ENCODE measurements at places on chromosomes 12 and 14.
A peak's percentile ranks its signal among the peaks of the same experiment; 100 is the strongest.

DNA sequence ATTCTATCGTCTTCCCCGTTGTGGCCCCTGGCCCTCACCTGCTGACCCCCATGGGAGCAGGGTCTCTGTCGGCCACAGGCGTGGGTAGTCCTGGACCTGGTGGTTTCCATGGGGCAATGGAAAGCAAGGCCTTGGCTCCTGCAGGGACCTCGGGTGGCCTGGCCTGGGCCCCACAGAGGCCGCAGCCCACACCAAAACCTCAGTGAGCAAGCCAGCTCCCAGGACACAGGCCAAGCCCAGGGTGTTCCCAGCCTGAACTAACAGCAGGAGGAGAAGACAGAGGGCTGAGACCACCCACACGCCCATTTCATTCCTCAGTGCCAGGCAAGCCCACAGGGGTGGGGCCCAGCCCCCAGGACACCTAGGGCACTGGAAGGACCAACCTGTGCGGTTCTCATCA is 16.9 kb downstream of the ABCB9 start:
- DNase-seq, result no peak

GRCh38 chr12:69978020-69978419 is 153.0 kb downstream of the MYRFL start:
- DNase-seq, result no peak

- no peak for DNase-seq
Measured at GRCh38 chr12:115758877-115759620, 518.4 kb downstream of the MED13L start.

DNA sequence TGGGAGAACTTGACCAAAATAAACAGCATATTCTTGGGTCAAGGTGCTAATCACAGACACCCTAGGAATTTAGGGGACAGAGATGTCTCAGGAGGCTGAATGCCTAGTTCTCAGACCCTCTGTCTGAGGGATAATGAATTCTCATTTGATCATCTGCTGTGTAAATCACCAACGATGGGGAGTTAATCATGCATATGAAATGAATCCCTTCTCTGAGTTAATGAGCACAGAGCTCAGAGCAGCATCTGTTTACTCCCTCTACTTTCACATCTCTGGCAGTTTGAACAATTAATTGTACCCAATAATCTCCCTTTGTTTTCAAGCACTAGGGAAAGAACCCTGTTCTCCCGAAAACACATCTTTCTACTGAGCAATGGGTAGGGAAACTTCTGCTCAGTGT is 129.4 kb upstream of the SRRM4 start:
- no peak for DNase-seq

GRCh38 chr14:68730811-68731425 is 61.9 kb downstream of the ZFP36L1 start:
- DNase-seq, result no peak

DNA sequence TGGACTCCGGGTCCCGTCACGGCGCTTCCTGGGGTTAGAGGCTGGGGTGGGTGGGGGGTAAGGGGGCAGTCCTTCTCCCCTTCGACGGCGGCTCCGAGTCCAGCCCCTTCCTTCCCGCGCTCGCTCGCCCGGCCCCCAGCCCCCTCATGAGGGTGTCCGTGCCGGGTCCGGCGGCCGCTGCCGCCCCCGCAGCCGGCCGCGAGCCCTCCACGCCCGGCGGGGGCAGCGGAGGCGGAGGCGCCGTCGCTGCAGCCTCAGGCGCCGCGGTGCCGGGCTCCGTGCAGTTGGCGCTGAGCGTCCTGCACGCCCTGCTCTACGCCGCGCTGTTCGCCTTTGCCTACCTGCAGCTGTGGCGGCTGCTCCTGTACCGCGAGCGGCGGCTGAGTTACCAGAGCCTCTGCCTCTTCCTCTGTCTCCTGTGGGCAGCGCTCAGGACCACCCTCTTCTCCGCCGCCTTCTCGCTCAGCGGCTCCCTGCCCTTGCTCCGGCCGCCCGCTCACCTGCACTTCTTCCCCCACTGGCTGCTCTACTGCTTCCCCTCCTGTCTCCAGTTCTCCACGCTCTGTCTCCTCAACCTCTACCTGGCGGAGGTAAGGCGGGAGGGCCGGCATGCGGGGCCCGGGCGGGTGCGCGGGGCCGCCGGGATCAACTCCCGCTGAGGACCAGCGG is 500 bp downstream of the GPR137C start:
- peak; percentile 27 for DNase-seq

GRCh38 chr12:90871726-90872096 is 83.3 kb downstream of the CCER1 start:
- DNase-seq, result no peak

DNA sequence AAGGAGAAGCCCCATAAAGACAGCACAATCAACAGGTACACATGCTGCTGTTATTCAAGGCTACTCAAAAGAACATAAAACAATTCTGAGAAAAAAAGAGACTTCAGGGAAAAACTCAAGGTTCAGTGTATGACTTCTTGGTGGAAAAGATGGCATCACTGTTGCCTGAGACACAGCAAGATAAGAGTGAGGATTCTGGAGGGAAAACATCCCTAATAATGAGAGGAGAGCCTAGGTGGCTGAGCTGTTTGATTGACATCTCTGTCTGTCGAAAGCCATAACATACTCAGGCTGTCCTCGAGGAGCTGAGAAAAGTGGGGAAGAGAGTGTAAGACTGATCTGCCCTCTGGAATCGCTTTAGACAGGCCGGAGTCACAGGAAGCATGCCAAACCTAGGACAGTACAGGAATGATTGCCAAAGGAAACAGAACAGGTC is 193.4 kb upstream of the AMIGO2 start:
- DNase-seq, result no peak

DNA sequence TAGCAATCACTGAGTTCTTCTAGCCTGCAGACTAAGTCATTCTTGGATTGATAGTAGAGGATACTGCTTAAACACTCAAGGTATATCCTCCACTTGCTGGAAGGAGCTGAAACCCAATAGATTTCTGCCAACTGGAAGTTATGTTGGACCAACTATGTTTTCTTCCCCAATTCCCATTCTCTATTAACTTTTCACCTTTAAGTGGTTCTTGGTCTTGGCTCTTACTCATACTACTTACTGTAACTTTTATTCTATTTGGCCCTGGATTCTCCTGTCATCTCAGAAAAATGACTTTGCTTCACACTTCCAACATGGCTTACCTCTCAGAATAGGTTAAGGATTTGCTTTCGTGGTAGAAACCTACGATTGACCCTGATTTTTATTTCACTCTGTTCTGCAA is 244.9 kb downstream of the ADAMTS20 start:
- DNase-seq, result no peak

- no peak for DNase-seq
Measured at GRCh38 chr14:55671641-55672040, 91.6 kb downstream of the KTN1 start.

GRCh38 chr12:12642916-12643315 is 31.2 kb downstream of the CREBL2 start:
- DNase-seq, result no peak

DNA sequence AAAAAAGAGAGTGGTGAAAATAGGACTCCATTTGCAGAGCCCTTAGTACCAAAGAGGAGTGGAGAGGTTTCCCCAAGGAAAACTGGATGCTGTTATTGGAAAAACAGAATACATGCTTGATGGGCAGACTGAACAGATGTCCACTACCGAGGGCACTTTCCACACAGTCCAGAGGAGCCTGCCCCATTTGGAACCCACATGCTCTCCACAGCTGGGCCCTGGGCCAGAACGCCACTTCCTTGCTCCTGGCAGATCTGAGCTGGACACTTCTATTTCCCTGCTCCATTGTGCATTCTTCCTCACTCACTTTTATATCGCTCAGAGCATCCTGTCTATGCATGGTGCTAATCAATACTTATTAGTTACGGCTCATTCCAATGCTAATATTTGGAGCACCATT is 249.9 kb downstream of the SLC15A4 start:
- no peak for DNase-seq

GRCh38 chr12:3636328-3636727 is 116.6 kb downstream of the CRACR2A start:
- no peak for DNase-seq

DNA sequence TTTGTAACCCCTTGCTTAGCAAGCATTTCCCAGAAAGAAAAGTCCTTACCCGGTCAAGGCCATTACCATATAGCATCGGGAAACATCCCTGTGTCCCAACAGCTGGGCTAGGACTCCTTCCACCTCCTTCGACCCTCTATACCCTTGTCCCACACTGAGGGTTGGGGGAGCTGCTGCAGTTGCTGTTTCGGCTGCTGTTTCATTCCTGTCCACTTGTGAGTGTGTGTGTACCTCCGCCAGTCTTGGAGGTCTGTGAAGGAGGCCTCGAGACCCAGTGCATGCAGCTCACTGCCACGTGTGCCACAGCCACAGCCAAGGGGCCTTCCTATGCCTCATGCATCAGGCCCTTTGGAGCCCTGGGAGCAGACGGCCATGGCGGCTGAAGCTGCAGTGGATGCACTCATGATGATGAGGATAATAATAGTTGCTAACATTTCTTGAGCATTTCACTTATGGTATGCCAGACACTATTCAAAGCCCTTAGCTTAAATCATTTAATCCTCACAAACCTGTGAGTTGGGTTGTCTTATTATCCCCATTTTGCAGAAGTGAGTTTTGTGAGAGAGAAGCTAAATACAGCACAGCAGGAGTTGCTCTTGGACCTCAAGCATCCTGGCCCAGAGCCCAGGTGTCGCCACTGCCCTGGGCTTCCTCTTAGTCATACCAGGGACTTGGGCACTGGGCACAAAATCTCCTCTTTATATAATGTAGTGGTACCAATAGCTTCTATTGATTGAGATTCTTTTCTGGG is 156.5 kb downstream of the PRKCH start:
- peak; percentile 24 for DNase-seq

DNA sequence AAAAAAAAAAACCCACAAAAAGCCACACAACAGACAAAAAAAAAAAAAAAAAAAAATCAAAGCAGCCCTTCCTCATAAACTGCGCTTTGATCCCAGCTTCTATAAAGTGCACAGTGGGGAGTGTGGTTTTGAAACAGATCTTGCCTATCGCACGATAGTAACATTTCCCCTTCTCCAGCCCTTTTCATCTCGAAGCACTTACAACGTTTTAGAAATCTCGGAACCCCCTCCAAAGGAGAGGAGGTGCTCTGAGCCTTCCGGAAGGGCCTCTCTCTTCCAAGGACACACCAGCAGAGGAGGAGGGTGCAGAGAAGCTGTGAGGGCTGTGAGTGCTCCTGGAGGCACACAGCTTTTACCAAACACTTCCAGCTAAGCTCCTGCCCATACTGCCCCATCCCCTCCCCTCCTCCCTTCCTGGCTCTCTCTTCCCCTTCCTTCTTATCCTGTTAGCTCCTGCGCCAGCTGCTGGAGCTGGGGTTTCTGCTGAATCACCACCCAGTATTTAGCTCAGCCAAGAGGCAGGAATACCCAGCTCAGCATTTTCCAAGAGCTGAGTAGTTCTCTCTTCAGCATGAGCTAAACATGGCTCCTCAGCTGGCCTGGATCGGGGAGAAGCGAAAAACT is 28.4 kb downstream of the SLC7A8 start:
- no peak for DNase-seq

DNA sequence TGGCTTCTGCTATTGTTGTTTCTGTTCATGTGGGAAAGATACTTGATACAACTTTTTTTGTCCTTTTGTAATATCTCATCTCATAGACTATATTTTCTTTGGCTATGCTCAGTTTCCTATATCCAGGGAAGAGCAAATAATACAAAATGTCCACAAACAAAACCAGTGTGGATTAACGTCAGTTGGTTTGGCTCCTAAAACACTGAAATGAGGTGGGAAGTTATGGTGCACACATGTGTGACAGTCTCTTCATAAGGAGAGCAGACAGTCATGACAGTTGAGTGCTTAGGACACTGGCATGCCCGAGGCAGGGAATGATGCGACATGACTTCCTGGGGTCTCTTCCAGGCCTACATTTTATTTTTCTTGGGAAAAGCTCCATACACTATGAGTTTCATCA is 27.5 kb downstream of the RHOJ start:
- DNase-seq, result no peak

DNA sequence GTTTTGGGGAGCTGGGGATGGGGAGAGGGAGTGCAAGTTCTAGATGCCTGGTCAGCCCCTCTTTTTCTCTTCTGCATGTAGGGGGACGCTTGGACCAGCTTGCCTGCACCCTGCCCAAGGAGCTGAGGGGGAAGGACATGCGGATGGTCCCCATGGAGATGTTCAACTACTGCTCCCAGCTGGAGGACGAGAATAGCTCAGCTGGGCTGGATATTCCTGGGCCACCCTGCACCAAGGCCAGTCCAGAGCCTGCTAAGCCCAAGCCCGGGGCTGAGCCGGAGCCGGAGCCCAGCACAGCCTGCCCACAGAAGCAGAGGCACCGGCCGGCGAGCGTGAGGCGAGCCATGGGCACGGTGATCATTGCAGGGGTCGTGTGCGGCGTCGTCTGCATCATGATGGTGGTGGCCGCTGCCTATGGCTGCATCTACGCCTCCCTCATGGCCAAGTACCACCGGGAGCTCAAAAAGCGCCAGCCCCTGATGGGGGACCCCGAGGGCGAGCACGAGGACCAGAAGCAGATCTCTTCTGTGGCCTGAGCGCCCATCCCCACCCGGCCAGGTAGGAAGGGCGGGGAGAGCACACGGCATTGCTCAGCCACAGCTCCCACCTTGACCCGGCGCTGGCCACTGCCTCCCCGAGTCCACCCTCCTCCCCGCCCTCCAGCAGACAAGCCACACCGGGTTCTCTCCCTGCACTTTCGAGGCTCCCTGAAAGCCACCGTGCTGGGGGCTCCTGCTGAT is 14.0 kb downstream of the LRTM2 start:
- no peak for DNase-seq

DNA sequence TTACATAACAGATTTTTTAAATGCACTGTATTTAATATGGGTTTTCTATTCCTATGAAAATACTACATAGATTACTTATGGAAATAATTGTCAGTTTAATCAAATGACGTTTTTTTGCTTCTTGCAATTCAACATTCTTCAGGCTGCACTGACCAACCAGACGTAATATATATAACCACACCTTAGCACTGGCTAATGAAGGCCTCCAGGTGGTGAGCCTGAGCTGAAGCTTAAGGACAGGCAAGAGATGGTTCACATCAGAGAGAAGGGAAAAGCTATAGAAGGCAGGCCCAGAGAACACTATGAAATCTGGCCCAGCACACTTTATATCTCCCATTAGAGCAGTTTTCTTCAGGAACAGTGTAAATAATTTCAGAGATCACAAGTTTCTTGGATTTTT is 2.8 kb upstream of the MDGA2 start:
- DNase-seq, result no peak

DNA sequence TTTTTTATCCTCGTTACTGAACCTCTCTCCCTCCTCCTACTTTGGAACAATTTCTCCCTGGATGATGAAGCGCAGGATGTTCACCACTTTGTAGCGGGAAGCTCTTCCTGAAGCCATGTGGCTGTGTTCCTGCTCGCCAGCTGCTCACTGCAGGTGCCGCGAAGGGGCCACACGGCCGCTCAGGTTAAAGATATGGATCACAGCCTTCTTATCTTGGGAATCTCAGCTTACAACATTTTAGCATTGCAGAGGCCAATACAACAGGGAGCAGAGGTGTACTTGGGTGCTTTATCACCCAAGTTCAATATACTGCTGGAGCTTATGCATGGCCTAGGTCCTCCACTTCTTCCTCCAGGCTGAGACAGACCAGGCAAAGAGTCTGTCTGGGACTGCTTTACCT is 201.2 kb upstream of the G2E3 start:
- no peak for DNase-seq

- no peak for DNase-seq
Measured at GRCh38 chr14:85958069-85958468, 428.1 kb downstream of the FLRT2 start.

GRCh38 chr12:10310926-10311720 is 3.5 kb downstream of the KLRD1 start:
- no peak for DNase-seq

- DNase-seq, result no peak
Measured at GRCh38 chr14:59207506-59207933, 19.1 kb downstream of the DAAM1 start.

Measured in stimulated activated CD4-positive, alpha-beta T cell treated with anti-CD3 and anti-CD28 coated beads, Interleukin-4, amount 100 ng/mL, for 24 hours (primary cell).